ENCODE measurements at places on chromosomes 3 and 15. TPM values are rescaled to one million over a fixed set of nuclear protein-coding genes. Genes with fewer than 3 reads are reported as not detected.

IQCB1 gene
- 26.4 TPM for total RNA-seq

GABRA5 gene
- 8.3 TPM for total RNA-seq

CDV3 gene
- total RNA-seq, result 120 TPM

PLEKHO2 gene
- 19.0 TPM for total RNA-seq

EIF4A2 gene
- 310 TPM for total RNA-seq

LDHAL6B gene
- total RNA-seq, result not detected

FMN1 gene
- total RNA-seq, result 29.4 TPM

DPPA2 gene
- total RNA-seq, result not detected

MYL3 gene
- total RNA-seq, result not detected

ZNF621 gene
- 7.3 TPM for total RNA-seq

HEXA gene
- total RNA-seq, result 17.5 TPM
